ENCODE measurements at places on chromosomes 11 and 22.

DNA sequence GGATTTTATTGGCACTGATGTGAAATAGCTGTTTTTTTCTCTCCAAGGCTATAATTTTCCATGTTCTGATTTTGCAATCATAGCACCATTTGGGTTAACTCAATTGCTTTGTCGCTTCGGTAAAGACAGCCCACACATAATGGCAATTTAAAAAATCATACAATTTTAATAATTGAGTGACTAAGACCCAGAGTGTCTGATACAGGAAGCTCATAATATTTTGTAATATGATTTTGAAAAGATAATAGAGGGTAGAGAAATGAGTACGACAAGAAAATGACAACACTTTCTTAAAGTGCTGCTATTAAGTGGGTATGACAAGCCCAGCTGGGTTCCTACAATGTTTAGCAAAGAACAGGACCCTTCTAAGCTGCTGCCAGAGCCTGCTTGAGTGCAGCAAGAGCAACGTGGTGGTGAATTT, 439.1 kb downstream of the METTL15 start:
- no peak for DNase-seq

GRCh38 chr22:17090550-17090949, 5.8 kb downstream of the IL17RA start:
- DNase-seq, result no peak

DNA sequence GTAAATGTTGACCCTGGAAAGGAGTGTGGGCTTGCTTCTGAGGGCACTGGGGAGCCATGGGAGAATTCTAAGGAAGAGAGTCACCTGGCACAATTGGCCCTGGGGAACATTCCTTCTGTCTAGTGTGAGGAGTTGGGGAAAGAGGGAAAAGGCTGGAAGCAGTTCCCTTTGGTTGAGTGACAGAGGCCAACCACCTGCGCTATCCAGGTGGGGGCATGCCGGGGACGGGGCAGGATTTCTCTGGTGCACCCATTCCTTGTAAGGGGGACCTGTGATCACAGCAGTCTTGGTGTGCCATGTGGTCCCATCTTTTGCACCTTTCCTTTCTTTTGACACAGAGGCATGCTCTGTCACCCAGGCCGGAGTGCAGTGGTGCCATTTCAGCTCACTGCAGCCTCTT, 92.1 kb upstream of the GRK3 start:
- no peak for DNase-seq

GRCh38 chr22:50009765-50010675, 2.5 kb downstream of the IL17REL start:
- no peak for DNase-seq

DNA sequence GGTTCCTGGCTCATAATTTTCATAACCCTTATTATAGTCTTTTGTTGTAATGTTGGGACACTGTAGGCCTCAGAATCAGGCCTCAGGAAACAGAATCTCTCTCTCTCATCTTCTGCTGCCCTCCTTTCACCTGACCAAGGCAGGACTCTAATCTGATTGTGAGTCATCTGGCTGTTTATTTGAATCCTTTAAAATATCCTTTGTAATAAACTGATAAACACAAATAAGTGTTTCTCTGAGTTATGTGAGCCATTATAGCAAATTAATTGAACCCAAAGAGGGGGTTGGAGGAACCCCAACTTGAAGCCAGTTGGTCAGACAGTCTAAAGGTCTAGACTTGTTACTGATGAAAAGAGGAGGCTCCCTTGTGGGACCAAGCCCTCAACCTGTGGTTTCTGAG, 30.6 kb downstream of the ACER3 start:
- DNase-seq, result no peak

DNA sequence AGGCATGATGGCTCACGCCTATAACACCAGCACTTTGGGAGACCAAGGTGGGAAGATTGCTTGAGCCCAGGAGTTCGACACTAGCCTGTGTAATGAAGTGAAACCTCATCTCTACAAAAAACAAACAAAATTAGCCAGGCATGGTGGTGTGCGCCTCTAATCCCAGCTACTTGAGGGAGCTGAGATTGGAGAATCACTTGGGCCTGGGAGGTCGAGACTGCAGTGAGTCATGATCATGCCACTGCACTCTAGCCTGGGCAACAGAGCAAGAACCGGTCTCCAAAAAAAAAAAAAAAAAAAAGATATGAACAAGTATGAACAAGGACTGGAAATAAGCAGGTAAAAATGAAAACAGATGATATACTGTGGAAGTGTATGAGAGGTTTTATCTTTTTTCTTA, 54.1 kb upstream of the SOX6 start:
- no peak for DNase-seq

DNA sequence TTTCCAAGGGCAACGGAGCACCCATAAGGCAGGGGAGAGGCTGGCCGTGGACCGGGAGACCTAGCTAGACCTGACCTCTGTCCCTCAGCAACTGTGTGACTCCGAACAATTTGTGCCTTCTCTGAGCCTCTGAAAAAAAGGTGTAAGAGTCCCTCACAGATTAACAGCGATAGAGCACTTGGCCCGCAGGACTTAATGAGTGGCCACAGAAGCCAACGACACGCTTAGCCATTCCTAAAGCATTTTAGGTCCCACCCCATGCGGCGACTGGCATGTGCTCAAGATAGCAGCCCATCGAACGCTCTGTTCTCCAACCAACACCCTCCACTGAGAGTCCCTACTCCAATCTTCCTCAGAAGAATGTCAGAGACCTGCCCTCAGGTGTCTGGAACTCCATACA, 1.5 kb downstream of the SULT4A1 start:
- no peak for DNase-seq

DNA sequence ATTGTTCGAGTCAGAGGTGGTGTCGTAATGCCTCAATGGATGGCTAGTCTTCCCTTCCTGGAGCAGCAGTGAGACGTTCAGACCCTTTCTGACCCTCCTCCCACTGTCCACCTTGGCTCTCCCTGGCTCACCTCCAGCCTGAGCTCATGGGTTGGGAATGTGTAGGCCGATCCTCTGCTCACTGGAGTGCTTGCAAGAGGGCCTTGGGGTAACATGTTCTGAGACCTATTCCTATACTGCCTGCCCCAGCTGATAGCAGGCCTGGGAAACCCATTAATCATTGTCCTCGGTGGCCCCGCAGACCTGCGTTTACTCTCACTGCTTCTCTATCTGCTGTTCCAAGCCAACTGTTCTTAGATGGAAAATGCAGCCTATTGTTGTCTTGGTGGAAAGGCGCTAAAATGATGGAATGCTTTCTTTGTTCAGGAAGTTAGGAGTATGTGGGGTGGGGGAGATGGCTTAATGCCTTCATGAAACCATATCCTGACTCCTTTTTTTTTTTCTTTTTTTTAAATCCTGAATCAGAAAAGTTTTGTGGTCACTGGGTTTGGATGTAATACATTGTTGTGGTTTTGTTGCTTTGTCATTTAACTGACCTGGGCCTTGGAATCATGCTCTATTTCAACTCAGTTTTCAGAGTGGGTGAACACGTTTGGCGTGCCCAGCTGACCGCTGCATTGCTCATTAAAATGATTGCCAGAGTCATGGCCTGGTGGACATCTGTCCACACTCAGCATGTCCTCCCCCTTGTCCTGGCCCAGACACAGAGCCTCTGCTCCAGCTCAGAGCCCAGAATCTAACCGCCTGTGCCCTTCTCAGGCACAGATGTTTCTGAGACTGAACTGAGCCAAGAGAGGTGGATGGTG, 72.5 kb downstream of the MICAL2 start:
- no peak for DNase-seq

- DNase-seq, result no peak
Observed at GRCh38 chr11:100932474-100933100, 197.0 kb downstream of the PGR start.

DNA sequence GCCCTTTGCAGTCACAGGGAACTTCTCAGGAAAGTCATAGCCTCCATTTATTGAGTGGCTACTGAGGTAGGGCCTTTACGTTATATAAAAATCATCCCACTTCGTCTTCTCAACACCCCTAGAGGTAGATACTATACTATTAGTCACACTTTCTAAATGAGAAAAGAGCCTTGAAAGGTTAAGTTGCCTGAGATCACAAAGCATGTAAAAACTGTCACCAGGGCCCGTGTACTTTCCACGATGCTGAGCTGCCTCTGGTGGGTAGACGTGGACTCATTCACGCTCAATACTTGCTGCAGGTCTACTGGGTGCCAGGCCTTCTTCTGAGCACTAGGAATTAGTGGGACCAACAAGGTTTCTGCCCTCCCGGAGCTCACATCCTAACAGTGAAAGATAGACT, 16.3 kb downstream of the CHRDL2 start:
- DNase-seq, result no peak

DNA sequence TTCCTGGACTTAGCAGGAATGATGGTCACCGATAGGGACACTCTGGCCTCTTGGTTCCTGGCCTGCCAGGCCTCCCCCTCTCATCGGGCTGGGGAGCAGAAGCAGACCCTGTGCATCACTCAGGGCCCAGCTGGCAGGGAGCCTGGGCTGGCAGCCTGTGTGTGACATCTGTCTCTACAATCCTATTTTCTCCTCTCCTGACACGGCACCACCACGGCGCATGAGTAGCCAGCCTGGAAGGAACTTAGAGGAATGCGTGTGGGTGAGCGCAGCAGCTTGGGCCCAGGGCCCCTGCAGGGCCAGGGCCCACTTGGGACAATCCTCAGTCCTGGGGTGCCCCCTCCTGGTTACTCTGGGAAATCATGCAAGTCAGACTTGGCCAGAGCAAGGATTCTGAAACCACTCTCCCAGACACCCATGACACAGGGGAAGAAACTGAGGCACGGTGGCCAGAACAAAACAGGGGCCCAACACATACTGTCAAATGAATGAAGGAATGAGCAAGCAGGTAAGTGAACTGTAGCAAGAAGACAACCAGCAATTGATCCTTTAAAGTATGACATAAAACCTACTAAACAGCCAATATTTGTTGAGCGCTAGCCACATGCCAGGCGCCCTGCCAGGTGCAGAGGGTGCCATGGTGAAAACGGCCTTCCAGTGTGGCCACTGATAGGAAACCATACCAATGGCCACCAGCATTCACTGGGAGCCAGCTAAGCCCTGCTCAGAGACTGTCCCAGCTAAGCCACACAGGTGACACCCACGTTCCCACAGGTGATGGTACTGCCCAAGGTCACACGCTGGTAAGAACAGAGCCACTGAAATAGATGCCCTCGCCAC, 13.3 kb downstream of the RSPH14 start:
- peak; percentile 84 for DNase-seq

DNA sequence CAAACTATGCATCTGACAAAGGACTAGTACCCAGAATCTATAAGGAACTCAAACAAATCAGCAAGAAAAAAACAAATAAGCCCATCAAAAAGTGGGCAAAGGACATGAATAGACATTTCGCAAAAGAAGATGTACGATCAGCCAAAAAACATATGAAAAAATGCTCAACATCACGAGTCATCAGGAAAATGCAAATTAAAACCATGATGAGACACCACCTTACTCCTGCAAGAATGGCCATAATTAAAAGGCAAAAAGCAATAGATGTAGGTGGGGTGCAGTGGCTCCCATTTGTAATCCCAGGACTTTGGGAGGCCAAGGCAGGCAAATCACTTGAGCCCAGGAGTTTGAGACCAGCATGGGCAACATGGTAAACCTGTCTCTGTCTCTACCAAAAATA, 10.4 kb upstream of the OR10V1 start:
- DNase-seq, result no peak

GRCh38 chr11:44304091-44305025, 5.6 kb downstream of the ALX4 start:
- no peak for DNase-seq

- no peak for DNase-seq
Observed at GRCh38 chr22:38753948-38754750, 1.6 kb downstream of the SUN2 start.

GRCh38 chr11:28629235-28629634, 521.0 kb downstream of the METTL15 start:
- no peak for DNase-seq

- no peak for DNase-seq
Observed at GRCh38 chr11:95144313-95145235, 54.9 kb downstream of the ENDOD1 start.

DNA sequence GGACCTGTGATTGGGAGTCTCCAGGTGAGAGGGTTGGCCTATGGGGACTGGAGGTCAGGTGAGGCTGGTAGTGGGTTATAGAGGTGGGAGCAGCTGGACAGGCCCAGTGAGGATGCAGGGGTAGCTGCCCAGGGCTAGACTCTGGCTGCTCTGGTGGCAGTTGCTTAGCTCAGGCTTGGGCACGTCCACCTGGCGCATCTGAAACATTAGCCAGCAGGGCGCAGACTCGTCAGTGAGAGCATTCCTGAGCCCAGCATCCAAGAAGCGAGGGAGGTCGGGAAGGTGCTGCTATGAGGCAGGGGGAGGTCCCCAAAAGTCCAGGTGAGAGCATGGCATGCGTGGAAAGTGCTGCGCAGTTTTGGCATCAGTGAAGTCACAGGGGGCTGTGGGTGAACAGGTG, 3.5 kb upstream of the GGT1 start:
- no peak for DNase-seq

DNA sequence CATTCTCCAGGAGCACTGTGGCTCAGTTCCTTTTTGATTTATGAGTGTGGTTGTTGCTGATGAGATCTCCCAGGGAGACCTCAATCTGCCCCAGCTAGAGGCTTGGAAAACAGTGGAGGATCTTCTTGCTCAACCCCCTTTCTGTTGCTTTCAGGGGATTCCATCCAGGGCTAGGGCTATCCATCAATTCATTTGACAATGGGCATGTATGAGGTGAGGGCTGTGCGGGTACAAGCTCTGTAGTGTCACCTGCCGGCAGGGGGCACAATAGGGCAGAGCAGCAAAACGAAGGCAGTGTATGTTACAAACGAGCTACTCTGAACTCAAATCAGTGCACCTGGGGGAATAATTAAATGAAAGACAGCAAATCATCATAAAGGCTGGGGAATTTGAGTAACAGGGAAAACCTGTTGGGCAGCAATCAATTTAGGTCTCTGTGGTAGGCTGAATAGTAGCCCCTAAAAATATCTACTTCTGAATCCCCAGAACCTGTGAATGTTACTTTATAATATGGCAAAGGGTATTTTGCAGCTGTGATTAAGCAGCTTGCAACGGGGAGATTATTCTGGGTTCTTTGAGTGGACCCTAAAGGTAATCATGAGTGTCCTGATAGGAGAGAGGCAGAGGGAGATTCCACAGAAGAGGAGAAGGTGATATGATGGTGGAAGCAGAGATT, 170.3 kb upstream of the ZBED5 start:
- peak; percentile 61 for DNase-seq

DNA sequence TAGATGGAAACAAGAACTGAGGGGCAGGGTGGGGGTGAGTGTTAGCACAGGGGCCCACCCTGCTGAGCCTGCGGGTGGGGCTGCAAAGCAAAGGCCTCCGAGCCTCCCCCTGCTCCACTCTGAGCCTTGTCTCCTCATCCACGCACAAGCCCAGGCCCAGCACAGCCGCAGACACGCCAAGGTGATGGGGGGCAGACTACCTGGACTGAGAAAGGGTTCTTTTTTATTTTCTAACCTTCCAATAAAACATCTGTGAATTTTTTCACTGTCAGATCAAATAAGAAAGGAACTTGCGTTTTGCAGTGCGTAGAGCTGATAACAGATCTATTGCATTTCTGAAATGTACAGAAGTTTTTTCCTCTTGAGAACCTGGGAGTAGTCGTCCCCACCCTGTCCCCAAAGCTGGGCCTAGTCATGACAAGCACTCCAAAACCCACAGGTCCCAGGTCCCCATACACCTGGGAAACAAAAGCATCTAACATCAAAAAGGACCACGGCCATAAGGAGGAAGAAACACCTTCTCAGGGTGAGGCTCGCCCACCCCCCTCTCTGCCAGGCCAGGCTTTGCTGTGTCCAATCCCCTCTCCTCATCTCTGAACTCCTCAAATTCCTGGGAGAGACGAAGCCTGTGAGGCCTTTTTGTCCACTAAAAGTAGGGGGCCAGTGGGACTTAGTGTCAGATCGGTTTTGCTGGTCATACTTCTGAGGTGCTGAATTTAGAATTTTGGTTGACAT, 22.7 kb upstream of the CD5 start:
- DNase-seq, result no peak

Data from stimulated activated effector memory CD8-positive, alpha-beta T cell treated with anti-CD3 and anti-CD28 coated beads, Interleukin-12 subunit alpha, Interleukin-12 subunit beta, amount 100 ng/mL, for 72 hours (primary cell).